Stimulated activated CD8-positive, alpha-beta memory T cell treated with anti-CD3 and anti-CD28 coated beads, Interleukin-2, amount 100 ng/mL, for 48 hours (primary cell): ENCODE measurements at places on chromosomes 2 and 18.
A peak's percentile ranks its signal among the peaks of the same experiment; 100 is the strongest.

GRCh38 chr2:241884951-241885290, 15.4 kb downstream of the RTP5 start:
- no peak for DNase-seq

GRCh38 chr2:216257089-216257488, 115.2 kb downstream of the MARCHF4 start:
- no peak for DNase-seq

- no peak for DNase-seq
These were observed 132.1 kb upstream of the HAAO start for GRCh38 chr2:42924418-42924886.

GRCh38 chr2:121520641-121520994, 10.1 kb upstream of the RNU4ATAC start:
- DNase-seq: no peak

- DNase-seq: no peak
These were observed 700.6 kb upstream of the ZEB2 start for GRCh38 chr2:145220496-145220895.

- DNase-seq: no peak
These were observed 91.4 kb upstream of the TACR1 start for GRCh38 chr2:75290600-75291150.

- no peak for DNase-seq
These were observed 31.9 kb upstream of the MSTN start for GRCh38 chr2:190094316-190094871.

GRCh38 chr2:119250718-119251290, 27.2 kb downstream of the STEAP3 start:
- no peak for DNase-seq

GRCh38 chr2:239732666-239733010, 292.5 kb downstream of the NDUFA10 start:
- DNase-seq: no peak

DNA sequence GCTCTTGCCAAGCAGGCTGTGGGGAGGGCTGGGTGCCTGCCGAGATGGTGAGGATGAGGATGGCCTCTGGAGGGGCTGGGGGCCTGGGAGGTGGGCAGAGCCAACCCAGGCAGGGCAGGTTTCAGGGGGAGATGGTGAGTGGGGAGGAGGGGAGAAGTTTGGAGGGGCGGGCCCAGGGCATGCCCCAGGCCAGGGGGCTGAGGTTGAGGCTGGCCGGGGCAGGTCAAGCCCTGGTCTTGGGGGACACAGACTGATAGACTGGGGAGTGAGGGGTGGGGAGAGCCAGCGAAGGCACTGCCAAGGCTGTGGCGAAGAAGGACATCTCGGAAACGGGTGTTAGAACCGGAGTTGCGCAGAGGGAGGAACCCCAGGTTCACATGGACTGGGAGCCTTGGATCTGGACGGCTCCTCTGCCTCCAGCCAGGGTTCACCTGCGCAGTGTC, 12.6 kb downstream of the CAPN10 start:
- DNase-seq: no peak

- DNase-seq: no peak
These were observed 2.4 kb upstream of the SH2D6 start for GRCh38 chr2:85415980-85416650.

DNA sequence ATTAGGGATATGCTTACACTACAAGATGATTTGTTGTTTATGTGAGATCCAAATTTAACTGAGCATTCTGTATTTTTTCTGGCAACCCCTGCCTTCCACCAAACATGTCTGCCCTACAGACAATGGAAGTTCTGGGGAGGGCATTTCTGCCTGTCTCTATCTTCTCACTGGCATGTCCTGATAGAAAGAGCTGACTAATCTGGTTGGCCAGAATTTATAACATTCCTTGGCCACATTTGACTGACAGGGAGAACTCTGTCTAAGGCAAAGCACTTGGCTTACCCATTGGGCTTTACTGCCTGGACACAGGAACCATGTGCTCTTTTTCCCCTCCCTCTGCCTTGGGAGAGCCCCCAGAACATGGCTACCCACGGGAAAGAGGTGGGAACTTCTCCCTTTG, 70.6 kb upstream of the TMEM178A start:
- DNase-seq: no peak

GRCh38 chr2:69477627-69478026, 40.4 kb upstream of the NFU1 start:
- no peak for DNase-seq

GRCh38 chr2:165594231-165594934, 124.9 kb downstream of the CSRNP3 start:
- no peak for DNase-seq

DNA sequence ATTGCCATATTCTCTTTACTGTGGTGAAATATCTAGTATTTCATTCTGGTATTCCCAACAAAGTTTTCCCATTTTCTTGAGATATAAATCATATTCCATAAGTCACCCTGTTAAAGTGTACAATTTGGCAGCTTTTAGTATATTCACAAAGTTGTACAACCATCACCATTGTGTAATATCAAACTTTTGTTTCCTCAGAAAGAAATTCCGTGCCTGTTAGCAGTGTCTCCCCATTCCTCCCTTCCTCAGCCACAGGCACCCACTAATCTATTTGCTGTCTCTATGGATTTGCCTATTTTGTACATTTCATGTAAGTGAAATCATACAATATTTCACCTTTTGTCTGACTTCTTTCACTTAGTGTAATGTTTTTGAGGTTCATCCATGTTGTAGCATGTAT, 19.7 kb downstream of the NCOA1 start:
- no peak for DNase-seq

DNA sequence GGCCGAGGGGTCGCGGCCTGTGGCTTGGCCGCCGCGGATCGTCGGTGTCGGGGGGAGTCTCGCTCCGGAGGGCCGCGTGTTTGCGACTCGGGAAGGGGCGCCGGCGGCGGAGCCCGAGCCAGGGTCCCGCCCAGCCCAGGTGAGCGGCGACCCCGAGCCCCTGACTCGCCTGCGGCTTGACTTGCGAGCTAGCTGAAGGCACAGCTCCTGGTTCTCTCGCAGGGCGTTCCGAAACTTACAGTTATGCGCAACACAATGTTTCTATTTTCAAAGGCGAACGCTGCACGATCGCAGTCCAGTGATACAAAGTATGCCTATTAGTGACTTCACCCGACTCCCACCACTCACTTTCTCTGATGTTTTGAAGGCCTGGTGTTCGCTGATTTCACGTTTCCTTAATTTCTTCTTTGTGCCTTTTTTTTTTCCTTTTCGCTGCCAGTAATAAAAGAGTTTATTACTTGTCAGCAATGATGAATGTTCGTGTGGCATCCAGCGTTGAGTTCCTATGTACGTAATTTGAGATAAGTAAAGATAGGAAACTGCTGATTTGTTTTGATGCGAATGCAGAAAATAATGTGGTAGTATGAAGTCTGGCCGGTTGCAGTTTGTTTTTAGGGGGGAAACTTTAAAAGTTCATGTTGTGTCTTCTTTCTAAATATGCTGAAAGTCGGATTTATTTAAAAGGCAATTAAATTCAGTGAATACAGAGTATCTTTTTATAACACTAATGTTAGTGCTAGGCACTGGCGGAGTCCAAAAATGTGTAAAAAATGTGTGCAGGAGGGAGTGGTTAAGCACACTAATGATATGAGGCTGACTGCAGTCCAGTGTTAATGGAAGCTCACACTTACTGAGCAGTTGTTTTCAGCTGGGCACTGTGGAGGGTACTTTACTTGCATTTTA, 706 bp downstream of the UBXN2A start:
- no peak for DNase-seq

GRCh38 chr2:200834701-200835100, 23.0 kb downstream of the BZW1 start:
- no peak for DNase-seq

- DNase-seq: no peak
These were observed 151.8 kb downstream of the IRS1 start for GRCh38 chr2:226647621-226648518.

- DNase-seq: no peak
These were observed 1.1 kb downstream of the RPL37A start for GRCh38 chr2:216499641-216500218.

GRCh38 chr2:7437141-7437540, 519.9 kb downstream of the RNF144A start:
- DNase-seq: no peak

GRCh38 chr2:25697559-25698341, 24.4 kb upstream of the DTNB start:
- DNase-seq: no peak

DNA sequence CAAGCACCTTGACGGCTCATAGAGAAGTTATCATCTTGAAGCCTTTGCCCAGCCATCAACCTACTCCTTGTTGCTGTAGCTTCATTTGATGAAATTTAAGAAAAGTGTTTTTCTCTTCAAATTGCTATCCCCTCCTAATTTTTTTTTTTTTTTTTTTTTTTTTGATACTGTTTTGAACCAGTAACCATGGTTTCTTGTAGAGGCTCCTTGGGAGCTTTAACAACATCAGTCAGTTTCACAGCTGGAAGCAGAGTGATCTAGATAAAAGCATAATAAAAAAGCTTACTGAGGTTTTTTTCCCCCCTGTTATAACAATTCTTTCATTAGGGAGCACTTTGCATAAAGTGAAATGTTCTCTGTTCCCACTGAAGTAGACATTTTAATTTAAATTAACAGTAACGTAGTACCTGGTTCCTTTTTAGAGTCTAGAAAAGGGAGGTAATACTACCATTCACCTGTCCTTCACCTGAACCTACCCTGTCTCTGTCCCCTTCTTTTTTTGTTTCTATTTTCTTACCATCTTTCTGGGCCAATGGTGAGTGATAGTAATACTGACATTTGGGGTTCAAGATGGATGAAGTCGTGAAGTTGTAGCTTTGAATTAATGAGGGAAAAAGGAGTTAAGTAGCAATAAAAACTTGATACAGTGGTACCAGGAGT, 101.5 kb downstream of the NCOA1 start:
- no peak for DNase-seq

DNA sequence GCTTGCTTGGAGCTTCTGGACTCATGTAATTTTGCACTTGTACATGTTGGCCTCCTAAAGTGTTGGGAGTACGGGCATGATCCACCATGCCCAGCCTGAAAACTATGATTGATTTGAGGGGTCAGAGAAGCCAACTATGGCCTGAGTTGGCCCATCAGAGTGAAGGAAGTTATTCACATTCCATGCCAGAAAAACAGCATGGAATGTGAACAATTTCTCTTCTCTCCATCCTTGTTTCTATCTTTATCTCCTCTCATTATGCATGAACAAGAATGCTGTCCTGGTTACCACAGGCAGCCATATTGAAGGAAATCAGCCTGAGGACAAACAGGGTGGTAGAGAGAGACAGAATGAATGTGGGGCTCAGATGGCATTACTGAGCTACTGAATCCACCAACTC, 3.5 kb upstream of the CD226 start:
- no peak for DNase-seq

DNA sequence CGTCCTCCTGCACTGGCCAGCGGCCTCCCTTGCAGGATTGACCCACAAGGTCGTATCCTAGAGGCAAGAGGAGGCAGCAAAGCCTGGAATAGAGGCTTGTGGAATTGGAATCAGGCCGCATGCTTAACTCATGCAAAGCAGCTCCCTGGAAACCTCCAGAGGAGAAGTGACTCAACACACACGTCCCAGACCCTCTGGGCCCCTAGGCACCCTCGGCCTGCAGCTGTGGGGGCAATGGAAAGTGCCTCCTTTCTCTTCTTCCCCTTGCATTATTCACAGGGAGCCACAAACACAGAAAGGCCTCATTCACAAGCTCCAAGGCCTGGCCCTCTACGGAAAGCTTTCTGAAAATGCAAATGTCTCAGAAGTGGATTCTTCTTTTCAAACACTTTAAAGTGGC, 19.6 kb downstream of the SPATA3 start:
- no peak for DNase-seq

DNA sequence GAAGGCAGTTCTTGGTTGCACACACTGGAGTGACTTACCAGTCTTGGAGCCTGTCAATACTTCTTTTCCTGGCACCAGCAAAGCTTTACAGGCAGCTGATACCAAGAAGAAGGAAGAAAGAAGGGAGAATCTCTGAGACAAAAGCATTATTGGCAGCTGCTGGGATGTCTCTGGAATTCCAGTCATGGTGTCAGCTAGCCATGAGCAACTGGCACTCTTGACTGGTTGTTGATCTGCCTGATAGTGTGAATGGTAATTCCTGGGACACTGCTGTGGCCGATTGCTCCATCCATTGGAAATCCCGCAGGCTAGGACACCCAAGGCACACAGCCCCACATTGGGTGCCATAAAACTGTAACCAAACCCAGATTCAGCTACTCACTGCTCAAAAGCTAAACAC, 17.8 kb upstream of the SPAG16 start:
- DNase-seq: no peak

DNA sequence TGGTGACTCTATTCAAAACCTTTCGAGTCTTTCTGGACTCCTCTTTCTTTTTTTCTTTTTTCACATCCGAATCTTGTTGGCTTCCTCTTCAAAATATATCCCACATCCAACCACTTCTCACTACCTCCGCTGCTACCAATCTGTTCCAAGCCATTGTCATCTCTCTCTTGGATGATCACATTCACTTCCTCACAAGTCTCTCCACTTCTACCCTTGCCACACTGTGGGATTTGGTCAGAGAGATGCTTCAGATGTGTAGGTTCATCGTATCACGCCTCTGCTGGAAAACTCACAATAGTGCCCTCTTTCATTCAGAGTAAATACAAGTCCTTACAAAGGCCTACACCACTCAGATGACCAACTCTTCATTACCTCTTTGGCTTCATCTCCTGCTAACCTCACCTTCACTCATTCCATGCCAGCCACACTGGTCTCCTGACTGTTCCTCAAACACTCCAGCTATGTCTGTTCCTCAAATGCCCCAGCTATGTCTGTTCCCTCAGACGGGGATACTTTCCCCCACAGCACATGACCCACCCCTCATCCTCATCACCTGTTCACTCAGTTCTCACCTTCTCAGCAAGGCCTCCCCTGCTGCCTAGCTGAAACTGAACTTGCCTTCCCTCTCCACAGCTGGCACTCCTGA, 67.2 kb upstream of the PELI1 start:
- DNase-seq: no peak

DNA sequence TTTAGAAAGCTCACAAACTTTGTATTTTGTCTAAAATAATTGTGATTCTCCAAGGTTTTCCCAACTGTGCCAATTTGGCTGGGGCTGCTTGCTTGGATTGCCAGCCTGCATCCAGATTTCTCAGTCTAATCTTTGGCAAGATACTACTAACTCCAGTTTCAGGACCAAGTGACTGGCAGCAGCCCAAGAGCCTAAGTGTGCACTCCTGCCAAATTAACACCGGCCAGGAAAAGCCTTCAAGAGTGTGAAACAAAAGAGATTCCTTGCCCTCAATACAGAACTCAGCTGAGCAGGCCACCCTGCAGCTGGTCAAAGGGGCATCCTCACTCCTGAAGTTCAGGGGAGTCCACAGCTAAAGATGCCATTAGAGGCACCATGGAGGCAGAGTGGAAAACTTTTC, 589.0 kb upstream of the ACVR2A start:
- no peak for DNase-seq

DNA sequence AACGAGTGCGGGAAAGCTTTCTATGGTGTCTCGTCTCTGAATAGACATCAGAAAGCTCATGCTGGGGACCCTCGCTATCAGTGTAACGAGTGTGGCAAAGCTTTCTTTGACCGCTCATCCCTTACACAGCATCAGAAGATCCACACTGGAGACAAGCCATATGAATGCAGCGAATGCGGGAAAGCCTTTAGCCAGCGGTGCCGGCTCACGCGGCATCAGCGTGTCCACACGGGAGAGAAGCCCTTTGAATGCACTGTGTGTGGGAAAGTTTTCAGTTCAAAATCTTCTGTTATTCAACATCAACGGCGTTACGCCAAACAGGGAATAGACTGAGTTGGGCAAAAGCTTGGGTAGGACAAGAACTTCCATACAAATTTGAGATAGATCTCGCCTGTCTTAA, 16.2 kb downstream of the ZNF2 start:
- no peak for DNase-seq

- peak; percentile 50 for DNase-seq
These were observed 939 bp downstream of the DOCK10 start for GRCh38 chr2:225041207-225041850.
